ENCODE measurements at places on chromosomes 13 and 19. TPM values are rescaled to one million over a fixed set of nuclear protein-coding genes. Genes with fewer than 3 reads are reported as not detected.

Gene POU2F2
- 3.5 TPM for total RNA-seq

Gene CCDC169
- total RNA-seq = 6.9 TPM

Gene PSG2
- total RNA-seq = not detected

Gene VPS36
- total RNA-seq = 28.1 TPM

Gene PSG11
- total RNA-seq = not detected
